ENCODE measurements at places on chromosomes 2 and 18.

DNA sequence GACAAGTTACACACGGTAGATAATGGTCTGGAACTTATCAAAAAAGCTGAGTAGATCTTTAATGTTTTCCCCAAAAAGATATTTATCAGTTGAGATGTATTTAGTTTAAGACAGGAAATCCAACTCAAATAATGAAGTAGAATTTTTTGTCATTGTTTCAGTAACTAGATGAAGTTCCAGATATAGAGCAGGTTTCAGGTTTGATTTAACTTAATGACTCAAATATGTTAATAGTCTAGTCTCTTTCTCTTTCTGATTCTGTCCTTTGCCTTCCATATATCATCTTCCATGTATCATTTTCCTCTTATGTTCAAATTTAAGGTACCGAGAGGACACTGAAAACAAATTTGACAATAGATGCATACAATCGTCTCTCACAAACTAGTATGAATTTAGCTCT is 23.6 kb upstream of the DOCK10 start:
- DNase-seq = no peak

DNA sequence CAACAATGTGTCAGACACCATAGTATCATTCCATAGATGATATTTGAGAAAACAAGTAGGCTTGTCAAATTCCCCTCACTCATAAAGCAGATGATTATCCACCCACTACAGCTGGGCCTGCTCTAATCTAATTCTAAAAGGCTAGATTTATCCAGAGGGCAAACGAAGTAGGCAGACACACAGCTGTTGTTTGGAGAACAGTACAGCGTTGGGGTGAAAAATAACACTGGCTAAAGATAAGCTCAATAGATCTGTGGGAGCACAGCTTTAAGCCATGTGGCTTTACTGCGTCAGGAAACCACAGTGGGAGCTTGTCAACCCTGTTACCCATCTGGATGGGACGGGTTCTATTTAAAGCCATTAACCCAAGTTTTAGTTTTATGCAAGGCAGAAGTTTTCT is 48.9 kb upstream of the COBLL1 start:
- peak; percentile 8 for DNase-seq

DNA sequence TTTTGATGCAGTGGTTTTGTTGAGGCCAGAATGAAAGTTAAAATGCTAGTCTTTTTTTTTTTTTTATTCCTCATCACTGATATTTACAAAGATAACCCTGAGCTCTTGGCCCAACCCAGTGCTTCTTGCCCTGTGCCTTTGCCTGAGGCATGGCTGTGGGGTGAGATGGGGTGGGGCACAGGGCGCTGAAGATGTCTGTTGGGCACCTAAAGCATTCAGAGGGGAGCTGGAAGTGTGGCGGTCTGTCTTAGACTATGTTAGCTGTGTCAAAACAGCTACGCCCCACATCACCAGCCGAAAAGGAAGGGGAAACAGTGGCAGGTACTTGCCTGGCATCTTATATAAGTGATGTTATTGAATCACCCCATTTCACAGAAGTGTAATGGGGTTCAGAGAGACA is 20.7 kb downstream of the TOGARAM2 start:
- no peak for DNase-seq

- no peak for DNase-seq
Observed at GRCh38 chr18:62739911-62740310, 24.6 kb downstream of the PHLPP1 start.

GRCh38 chr2:232480201-232481190 is 7.1 kb downstream of the ECEL1 start:
- DNase-seq = no peak

DNA sequence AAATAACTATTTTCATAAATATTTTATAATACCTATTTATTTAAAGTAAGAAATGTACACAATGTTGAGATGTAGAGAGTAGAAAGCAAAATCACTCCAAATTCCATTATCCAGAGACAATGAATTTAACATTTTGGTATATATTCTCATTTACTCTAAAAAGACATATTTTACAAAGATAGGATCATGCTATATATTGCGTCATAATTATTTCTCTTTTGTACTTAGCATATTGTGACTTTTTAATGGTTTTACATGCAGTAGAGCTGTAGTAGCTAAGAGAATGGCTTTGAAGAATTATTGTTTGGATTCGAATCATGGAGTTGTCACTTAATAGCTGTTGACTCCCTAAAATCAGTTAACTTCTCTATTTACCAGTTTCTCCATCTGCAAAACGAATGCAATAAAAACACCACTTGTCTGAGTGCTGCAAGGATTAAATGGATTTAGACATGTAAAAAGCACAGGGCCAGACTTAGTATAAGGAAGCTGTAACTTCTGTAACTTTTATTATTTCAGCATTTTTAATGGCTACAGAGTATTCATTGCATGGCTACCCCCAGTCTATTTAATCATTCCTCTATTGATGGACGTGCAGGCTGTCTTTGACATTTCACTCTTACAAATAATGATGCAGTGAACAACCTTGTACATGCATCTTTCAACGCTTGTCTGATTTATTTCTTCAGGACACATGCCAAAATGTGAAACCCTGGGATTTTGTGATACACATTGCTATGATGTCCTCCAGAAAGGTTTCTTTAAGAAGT is 33.2 kb downstream of the KCNS3 start:
- no peak for DNase-seq

DNA sequence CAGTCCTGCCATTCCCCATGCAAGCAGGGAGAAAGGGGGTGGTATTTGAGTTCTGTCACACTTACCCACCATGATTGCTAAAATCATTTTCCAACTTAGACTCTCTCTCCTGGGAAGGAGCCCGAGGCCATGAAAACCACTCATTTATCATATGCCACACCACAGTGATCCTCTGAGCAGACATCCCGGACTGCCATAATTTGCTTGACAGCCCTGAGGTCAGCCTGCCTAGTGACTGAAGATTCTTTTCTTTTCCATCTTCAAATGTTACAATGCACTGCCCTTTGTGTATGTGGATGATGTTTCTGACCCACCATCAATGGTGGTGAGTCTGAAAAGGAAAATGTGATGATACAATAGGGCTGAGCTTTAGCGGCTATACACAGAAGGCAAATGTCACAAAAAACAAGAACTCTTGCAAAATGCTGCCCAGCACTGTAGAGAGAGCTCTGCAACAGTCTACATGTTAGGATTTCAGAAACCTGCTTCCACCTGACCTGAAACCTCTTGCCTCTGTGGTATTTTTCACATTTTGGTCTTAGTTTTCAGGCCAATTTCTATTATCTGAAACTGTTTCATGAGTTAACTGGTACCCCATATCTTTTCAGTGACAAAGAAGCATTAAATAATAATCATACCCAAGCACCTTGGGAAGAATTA is 272.8 kb downstream of the ZNF385B start:
- DNase-seq = no peak

DNA sequence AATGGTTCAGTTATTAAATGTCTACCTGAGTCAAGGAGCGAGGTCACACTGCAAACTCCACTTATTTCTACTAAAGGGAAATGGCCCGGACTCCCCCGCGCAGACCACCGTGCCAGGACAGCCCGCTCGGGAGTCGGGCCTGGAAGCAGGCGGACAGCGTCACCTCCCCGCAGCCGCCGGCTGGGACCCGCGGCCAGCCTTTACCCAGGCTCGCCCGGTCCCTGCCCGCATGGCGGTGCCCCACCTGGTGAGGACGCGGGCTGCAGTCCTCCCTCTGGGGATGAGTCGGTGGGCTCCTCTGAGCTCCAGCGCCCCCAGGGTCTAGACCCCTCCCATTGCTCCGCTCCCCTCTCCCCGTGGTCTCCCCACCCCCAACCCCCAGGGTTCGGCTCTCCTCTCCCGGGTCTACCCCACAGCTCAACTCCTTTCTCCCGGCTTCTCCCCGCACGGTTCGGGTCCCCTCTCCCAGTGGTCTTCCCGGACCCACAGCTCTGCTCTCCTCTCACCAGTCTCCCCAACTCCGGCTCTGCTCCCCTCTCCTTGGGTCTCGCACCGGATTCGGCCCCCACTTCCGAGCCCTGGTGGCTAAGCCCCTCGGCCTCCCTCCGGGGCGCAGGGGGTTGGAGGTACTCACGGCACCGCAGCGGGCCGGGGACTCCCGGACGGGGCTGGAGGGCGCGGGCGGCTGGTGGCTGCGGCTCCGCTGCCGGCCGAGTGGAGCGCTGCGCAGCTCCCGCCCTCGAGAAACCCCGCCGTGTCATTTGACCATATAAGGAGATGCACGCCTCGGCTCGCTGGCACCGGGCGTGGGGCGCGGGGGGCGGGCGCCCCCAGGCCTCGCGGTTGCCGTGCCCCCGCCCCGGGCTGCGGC is at the start of gene FHL2:
TSS of gene FHL2 (minus strand) at position 716 of the 871 bp plus-strand sequence. CDS start 12,535 bp downstream, outside the sequence.
- DNase-seq = peak; percentile 86

- DNase-seq = no peak
Observed at GRCh38 chr2:199456383-199457146, 1.2 kb downstream of the SATB2 start.

GRCh38 chr2:108945969-108946368 is 43.1 kb downstream of the EDAR start:
- no peak for DNase-seq

- DNase-seq = no peak
Observed at GRCh38 chr18:45774065-45774521, 50.1 kb downstream of the SLC14A1 start.

- DNase-seq = no peak
Observed at GRCh38 chr18:7598167-7599047, 31.3 kb downstream of the PTPRM start.

Data from NCI-H446 (cell line).